ENCODE measurements at places on chromosomes 5 and 9.

DNA sequence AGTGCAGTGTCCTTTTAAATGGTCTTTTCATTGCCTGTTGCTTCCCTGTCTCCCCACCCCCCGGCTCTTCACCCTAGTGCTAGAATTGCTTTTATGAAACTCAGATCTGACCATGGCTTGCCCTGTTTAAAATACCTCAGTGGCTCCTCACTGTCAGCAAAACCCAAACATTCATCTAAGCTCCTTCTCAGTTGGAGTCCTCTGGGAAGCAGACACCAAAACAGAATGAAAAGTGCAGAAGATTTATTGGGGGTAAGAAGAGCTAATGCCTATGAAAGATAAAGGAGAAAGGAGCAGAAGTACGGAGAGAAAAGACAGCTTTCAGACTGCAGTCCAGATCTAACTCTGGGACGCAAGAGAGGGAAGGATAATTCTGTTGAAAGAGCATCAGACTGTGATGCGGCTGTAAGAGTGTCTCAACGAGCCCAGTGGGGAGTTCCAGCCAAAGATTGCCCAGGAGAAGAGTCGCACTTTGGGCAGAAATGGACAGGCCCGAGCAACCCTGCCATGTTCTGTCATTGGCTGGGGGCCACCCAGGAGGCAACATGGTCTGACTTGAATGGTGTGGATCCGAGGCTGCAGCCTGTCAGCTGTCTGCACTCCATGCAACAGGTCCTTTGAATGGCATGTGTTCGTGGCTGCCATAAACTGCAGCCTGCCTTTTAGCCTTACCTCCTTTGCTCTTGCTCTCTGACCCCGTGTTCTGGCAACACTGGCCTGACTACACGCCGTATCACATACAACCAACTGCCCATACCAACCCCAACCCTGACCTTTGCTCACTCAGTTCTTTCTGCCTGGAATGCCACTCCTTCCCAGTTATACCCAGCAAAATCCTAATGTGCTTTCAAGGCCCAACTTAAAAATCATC, 55.9 kb downstream of the IRF1 start:
- no peak for DNase-seq

GRCh38 chr9:135330685-135331590, 148.6 kb upstream of the PPP1R26 start:
- DNase-seq = no peak

DNA sequence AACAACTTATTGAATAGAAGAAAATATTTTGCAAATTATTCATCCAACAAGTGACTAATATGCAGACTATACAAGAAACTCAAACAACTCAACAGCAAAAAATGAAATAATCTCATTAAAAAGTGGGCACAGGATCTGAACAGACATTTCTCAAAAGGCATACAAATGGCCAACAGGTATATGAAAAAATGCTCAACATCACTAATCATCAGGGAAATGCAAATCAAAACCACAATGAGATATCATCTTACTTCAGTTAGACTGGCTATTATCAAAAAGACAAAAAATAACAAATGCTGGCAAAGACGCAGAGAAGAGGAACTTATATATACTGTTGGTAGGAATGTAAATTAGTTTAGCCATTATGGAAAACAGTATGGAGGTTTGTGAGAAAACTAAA, 1.8 kb upstream of the AMACR start:
- DNase-seq = no peak

DNA sequence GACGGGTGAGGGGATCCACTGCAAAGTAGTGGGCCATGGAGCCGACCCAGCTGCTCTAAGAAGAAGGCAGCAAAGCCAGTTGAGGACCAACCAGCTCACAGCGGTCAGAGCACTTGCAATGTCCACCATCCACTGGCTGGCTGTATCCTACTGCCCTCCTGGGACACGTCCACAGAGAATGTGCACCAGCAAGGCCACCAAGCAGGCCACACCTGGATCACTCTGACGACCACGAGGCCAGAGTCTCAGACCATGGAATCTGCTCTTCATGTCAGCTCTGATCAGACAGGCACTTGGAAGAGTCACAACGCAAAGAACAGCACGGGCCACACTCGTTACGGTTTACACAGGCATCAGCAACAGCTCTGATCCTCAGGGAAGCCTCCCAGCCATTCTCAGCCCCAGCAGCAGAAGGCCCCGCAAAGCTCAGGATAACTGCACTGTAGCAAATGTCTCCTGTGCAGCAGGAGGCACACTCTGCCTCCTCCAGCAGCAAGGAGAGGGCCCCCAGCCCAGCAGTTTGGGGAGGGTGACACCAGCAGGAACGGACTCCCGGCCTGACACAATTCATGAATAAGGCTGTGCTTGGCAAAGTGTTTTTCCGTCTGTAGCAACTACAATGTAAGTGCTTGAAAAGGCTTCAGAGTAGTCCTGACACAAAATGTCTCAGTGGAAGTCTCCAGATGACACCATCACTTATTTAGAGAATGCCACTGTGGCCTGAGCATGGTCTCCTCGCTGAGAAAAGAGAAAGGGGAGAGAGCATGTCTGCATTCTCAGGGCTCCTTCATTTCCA, 15.7 kb downstream of the SEMA4D start:
- DNase-seq = no peak

DNA sequence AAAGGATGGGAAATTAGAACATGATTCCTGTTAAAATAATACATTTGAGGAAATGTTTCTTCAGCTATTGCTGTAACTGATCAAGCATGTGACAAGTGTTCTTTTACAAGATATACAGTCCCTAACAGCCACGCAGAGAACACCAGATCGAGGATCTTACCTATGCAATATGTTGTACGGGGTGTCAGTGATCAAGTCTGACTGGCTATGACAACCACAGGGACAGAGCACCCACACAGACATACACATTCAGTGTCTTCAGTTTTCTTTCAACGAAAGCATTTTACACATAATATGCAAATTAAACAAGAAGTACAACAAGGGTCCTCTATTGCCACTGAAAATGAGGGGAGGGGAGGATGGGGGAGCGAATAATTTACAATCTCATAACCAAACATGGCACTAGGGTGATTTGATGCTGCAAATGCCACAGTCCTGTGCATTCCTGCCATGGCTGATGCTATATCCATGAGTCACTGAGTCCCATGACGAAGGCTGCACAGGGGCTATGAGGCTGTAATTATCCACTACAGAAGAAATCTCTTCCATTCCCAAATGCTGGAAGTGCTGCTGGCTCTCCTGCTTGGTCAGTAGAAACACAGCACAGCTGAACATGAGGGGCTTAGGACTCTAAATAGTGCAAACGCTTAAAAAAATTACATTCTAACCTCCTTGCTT, 118.2 kb downstream of the KLHL3 start:
- DNase-seq = no peak

DNA sequence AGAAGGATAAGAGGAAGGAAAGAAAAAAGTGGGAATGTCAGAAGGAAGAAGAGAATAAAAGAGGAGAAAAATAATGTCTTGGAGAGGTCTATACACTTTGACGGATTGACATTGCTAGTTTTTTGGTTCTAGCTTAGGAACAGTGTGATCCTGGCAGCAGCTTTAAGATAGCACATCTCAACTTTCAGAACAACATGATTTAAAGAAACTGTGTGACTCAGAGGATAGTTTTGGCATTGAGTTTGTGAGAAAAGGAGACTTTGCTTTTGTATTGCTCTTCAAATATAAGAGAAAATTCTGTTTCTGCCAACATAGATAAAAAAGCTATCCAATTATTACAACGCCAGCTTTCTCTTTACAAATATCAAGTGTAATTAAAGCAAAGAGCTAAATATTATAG, 260.7 kb upstream of the ARRDC3 start:
- DNase-seq = no peak

DNA sequence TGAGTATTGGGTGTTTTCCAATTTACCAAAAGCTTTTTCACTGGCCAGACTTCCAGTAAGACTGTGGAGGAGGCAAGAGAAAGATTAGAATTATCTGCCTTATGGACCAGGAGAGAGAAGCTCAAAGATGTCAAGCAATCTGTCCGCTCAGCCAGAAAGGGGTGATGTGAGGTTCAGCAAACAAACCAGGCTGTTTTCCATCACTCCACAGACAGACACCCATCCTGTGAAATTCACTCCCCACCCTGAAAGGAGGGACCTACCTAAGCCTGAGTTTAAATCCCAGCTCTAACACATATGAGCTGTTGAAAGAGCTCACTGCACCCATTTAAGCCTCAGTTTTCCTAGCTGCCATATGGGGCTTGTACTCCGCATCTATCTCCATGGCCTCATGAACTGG, 14.9 kb upstream of the COL27A1 start:
- DNase-seq = no peak

DNA sequence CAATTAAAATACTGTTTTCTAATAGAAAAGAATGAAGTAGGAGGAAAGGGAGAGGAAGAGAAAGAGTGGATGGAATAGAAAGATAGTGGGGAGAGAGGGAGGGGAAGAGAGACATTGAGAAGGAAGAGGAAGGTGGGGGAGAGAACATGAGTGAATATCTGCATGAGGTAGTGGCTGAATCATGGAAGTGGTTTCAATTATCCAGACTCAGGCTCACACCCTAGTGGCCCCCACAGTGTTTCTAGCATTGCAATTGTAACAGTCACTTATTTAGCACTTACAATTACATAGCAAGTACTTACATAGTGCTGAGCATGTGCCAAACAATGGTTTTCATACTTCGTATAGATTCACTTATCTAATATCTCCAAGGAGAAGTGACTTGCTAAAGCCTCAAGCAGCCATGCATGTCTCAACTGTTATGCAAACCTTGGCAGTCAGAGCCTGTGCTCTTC, 72.7 kb downstream of the CAST start:
- no peak for DNase-seq

DNA sequence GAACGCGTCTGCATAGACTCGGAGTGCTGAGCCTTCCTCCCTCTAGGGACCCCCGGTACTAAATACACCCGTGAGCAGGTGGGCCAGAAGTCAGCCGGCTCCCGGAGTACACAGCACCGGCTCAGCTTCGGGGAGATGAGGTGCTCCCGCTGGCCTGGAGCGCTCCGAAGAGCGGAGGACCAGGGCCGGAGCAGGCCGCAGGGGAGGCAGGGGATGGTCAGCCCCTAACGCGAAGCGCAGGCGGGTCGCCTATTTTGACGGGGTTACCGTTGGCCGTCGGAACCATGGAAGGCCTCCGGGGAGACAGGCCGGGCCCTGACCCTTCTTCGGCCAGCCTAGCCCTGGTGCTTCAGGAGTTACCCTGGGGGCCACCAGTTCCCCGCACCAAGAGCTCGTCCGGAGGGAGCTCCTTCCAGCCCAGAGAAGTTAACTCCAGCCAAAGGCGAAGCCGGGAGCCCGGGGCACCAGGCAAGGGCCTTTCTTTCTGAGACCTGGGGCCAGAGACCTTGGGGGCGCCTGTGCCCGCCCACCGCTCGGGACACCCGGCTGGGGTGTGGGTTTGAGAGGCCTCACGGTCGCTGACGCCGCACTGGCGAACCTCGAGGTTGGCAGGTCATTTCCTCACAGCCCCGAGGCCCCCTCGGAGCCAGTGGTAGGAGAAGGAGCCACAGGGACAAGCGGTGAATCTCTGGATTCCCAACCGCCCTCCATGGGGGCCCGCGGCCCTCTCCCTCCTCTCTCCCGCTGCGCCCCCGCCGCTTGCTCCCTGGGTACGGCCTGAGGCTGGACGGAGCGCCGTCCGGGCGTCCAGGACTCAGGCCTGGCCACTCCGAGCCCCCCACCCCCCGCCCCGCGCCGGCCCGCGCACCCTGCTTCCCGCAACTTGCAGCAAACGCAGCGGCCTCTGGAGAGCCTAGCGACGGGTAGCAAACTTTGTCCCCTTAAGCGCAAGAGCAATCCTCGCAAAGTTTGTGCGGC, 3.4 kb upstream of the IRX4 start:
- no peak for DNase-seq

DNA sequence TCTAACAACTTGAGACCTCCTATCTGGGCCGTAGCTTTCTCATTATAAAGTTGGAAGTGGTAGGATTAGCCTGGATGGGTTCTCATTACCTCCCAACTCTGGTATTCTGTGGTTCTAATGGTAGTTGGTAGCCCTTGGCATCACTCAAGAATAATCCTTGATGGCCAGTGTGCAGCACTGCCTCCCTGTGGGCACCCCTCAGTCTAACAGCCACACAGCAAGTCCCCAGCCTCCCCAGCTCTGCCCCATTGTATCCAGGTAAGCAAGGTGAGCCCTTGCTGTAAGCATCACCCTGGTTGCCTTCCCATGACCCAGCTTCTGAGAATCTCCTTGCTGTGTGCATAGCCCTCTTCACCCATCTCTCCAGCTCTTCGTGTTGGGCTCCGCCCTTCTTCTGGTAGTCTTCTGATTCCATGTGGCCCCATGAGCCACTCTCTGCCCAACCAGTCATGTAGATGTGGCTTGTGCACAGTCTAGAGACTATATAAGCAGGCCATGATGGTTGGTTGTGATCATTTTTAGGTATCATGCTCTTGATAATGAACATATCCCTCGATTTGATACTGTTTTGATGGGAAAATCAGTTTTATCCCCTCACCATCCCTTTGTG, 57.6 kb upstream of the GRHPR start:
- DNase-seq = no peak
